ENCODE measurements at places on chromosomes 4 and X. TPM values are rescaled to one million over a fixed set of nuclear protein-coding genes. Genes with fewer than 3 reads are reported as not detected.

USP51 gene
- total RNA-seq = 1.6 TPM

DGAT2L6 gene
- total RNA-seq = not detected

C4orf50 gene
- 0.19 TPM for total RNA-seq

KANTR gene
- total RNA-seq = 22.2 TPM

KIAA1210 gene
- 0.09 TPM for total RNA-seq

GLOD5 gene
- not detected for total RNA-seq

SSX4 gene
- total RNA-seq = not detected

MEPE gene
- total RNA-seq = not detected

TGIF2LX gene
- not detected for total RNA-seq

FAM184B gene
- total RNA-seq = not detected

GRCh38 chrX:120439921-120440320 lies 29.2 kb downstream of the LAMP2 start:
- no peak for DNase-seq

GRCh38 chr4:14111730-14112181 lies 484.2 kb upstream of the BOD1L1 start:
- DNase-seq = no peak

DNA sequence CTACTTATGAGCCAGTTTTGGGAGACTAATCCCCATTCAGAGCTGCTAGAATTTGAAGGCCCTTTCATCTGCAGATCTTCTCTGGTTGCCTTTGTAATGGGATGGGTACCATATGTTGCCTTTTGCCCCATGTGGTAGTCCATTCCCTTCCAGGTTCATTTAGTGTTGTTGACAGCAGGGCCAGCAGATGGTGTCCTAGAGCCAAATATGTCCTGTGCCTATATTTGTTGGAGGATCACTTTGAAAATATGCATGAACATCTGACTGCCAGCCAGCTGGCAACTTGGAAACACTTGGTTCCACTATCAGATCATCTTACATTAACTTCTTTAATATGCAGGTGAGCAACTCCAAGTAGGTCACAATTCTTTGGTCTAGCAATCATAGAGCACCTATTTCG lies 30.4 kb downstream of the CFAP299 start:
- no peak for DNase-seq

DNA sequence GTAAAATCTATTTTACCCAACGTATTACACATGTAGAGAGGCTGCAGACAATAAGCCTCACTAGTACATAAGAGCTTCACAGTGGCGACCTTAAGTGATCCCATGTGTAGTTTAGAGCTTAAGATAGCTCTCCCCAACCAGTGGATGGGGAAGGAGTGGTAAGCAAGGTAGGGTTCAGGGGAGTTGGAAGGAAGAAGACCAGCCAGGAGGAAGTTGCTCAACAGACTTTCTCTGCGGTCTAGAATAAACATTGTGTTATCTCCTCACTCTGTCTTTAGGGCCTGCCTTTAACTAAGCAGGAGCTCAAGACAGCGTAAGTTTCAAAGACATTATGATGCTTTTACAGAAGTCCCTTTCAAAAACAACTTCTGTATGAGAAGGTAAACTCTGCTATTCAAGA lies 16.8 kb downstream of the MEPE start:
- DNase-seq = no peak

- DNase-seq = no peak
Observed at GRCh38 chrX:10831716-10832502, 211.5 kb upstream of the MID1 start.

- DNase-seq = no peak
Observed at GRCh38 chr4:124179506-124180186, 532.9 kb downstream of the ANKRD50 start.

- DNase-seq = no peak
Observed at GRCh38 chr4:130073145-130073790, 977.3 kb downstream of the C4orf33 start.

DNA sequence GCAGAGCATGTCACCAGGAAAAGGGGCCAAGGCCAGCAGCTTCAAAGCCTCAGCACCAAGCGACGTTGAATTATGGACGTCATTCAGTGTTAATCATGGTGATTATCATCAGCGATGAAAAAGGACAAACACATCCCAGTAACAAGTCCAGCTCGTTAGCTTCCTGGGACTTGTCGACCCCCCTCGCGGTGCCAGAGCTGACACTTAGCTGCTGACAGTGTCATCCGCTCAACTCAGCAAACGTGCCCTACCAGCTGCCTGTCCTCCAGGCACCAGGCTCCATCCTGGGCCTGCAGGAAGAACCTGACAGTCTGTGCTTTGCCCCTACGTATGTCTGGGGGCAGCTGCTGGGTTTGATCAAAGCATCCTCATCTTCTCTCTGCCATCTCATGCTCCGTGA lies 137.0 kb upstream of the PSAPL1 start:
- no peak for DNase-seq

GRCh38 chr4:155941085-155941790 lies 12.4 kb downstream of the CTSO start:
- DNase-seq = no peak

GRCh38 chr4:158722291-158722916 lies 792 bp downstream of the PPID start:
- no peak for DNase-seq

- DNase-seq = no peak
Observed at GRCh38 chr4:38123555-38123954, 163.4 kb downstream of the PTTG2 start.

DNA sequence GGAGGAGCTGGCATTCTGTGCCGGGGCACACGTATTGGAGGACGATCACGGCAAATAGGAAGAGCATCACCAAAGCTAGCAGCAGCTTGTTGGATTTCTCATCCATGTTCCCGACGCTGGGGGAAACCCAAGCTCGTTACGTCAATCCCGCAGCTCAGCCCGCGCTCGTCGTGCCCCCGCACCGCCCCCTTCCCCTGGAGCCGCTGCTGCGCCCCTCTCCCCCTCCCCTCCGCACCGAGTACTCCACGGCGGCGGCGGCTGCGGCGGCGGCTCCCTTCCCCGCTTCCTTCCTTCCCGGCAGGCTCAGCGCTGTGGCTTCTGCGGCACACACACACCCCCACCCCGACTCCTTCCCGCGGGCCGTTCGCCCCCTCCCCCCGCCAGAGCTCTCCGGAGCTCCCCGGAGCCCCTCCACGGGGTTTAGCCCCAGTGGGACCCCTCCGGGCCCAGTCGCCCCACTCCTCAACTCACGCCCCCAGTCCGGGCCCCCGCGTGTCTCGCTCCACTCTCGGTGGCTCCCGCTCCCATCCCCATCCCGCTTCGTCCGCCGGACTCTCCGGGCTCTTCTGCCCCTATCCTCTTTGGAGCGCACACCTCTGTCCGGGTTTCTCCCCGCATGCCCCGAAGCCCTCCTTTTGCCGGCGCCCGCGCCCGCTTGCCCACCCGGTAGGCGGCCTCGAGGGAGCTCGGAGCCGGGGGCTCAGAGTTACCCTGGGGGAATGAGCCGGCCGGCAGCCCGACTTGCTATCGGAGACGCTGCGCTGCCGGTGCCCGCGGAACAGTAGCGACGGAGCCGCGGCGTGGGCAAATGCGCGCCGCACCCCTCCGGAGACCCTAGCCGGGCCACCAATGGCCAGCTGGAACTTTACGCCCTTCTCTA lies 978 bp downstream of the HS6ST2 start:
- no peak for DNase-seq

DNA sequence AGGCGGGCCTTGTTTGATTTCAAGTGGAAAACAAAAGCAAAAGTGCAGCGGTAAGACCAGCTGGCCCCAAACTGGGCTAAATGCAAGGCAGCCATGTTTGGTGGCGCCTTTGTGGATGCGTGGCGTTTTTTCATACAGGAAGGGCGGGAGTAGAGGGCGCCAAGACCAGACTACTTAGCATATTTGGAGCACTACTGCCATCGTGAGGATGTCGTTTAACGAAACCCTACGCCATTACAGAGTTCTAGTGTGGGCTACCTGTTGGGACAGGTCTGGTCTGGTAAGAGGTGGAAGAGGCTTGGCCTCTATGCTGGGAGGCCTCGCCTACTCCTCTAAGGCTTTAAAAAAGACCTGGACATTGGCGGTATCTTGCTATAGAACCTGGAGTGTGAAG lies 230.7 kb upstream of the STK26 start:
- peak; percentile 90 for DNase-seq

- no peak for DNase-seq
Observed at GRCh38 chr4:153486281-153487151, 20.4 kb downstream of the TMEM131L start.

DNA sequence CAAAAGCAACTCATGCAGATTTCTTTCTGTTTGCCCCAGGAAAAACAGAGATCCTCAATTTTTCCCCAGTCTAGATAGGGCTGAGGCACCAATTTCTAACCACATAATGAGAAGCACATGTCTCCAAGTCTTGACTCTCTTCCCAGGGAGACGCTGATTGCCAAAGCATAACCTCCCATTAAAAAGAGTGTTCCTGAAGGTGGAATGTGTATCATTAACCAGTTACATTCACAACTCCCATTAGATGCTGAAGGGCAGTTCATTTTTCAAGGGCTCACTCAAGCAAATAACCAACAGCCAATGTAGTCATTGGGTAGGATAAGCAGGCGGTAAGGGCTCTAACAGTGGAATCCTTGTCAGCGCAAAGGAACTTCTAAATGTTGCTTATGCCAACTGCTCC lies 27.5 kb downstream of the TMEM47 start:
- DNase-seq = no peak

DNA sequence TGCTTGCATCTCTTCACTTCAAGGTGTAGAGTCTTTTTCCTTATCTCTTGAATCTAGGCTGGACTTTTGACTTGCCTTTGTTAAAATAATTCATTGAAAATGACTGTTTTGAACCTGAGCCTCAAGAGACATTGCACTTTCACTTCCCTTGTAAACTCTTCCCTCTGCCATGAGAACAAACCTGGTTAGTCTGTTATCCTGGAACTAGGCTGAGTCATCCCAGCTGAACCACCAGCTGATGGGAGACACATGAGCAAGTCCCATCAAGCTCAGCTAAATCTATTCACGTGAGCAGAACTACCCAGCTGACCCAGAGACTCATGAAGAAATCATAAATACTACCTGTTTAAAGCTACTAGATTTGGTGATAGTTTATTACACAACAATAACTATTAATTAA lies 202.3 kb upstream of the CENPE start:
- no peak for DNase-seq

DNA sequence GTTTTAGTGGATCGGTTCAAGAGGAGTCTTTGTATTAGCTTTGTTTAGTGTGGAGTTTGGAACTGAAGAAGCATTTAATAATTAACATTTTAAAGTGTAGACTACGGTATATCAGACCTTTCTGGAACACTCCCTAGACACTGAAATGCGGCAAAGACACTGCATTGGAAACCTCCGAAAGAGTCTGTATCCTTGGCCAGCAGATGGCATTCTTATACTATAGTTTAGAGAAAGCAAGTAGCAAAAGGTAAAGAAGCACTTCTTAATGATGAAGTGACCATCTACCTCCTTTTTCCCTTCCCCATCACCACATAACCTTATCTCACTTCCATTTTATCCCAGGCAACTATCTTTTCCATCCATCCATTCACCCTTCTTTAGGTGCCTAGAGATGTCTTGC lies 7.6 kb downstream of the FABP2 start:
- no peak for DNase-seq

DNA sequence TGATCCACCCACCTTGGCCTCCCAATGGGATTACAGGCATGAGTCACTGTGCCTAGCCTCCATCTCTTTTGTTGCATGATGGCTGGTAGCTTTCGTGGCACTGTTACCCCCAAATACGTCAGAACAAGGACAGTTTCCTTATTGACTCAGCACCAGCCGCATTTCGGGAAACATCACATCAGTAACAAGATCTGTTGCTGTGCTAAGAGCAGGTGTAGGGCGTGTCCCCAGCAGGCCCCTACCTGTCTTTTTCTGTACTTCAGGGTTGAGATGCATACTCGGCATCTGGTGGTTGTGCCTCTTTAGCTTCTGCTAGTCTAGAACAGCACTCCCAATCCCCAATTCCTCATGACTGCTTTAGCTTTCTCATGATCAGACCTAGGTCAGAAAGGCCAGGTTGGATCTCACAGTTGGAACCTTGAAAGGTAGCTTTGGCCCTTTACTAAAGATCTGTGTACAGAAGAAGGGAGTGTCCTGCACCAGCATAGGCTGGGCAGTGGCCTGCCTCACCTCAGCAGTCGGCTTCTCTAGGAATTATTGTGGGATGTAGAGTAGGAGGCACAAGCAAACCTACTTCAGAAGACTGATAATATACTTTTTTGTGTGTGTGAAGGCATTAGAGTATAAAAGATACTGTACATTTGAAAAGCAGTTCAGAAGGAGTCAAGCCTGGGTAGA lies 36.8 kb downstream of the NSD2 start:
- no peak for DNase-seq

GRCh38 chr4:118335774-118336173 lies 17.0 kb downstream of the PRSS12 start:
- DNase-seq = no peak

DNA sequence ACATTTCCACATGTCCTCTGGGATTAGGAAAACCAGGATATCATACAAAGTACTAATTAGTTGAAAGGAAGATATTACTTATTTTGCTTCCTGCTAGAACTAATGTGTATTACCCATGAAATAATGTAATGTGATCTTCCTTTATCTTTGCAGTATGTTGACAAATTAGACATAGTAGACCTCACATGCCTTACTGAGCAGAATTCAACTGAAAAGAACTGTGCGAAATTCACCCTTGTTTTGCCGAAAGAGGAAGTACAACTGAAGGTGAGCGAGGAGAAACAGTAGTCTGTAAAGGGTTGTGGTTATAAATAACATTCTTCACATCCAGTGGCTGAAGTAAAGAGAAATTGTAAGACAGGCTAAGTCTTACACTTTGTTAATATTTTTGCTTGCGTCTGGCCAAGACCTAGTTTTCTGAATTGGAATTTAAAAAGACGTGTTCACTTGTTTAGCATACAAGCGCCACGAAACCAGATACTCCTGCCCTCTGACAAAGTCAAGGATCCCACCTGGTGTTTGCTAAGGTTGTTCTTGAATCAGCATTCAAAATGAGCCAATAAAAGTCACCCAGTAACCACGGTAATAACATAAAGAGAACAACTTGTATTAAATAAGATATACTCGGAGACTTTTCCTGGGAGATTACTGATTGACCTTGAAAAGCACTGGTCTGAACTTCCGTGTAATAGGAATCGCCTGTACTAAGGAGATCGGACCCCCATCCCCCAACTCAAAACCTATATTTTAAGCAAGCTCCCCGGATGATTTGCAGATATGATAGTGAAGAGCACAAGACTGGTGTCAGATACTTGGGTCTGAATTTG lies 16.9 kb downstream of the STAP1 start:
- no peak for DNase-seq

DNA sequence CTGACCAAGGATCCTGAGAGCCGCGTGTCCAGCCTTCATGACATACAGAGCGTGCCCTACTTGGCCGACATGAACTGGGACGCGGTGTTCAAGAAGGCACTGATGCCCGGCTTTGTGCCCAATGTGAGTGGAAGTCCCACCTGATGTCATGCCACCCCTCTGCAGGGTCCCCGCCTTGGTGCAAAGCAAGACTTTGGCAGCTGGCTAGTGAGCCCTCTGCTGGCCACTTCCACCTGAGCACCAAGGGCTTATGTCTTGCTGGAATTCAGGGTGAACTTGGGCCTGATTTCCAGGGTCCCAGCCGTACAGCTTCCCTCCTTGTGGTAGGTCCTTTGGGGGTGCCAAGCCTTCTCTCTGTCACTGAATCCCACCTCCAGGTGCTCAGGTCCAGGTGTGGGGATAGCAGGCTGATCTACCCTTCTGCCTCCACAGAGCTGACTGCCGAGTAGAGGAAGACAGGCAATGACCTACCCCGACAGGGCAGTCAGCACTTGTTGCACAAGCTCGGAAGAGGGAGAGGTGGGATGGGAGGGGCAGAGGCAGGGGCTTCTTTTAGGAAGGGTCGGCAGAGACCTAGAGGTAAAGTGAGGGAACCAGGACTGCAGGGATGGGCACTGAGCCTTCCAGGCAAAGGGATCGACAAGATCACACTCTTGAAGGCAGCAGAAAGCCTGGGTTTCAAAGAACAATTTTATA lies 248.1 kb downstream of the EVC2 start:
- no peak for DNase-seq

All from omental fat pad (tissue), 4 donors.